NCI-H1694 treated with DMSO at 0.1 percent for 48 hours (cell line): ENCODE measurements at places on chromosomes 6 and 20.

DNA sequence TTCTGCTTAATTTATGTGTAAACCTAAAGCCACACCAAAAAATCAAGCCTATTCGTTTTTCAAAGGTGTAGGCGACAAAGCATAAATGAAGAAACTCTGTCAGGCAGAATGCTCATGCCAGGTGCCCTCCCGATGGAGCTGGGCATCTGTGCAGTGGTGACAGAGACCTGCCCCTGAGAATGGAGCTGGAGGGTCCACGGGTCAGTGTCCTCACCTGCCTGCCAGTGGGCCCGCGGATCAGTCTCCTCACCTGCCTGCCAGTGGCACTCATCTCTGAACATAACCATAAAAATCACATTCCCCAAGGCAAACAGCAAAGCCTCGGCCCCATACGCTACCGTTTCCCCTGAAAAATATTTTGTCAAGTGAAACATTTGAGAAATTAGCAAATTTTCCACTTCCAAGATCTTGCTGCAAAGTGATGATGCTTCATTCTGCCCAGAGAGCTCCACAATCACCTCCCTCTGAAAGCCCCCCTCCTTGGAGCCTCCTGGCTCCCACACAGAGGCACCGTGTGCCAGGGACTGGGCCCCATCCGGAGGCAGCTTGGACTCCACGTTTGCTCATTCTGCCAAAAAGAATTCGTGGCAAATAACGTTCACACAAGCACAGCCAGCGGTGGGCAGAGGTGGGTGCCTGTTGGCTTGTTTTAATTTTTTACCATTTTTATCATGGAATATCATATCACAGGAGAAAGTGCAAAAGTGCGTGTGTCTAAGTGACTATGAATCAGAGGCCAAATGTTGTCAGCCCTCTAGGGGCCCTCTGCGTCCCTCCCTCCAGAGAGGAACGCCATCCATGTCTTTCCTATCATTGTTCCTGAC, 88.8 kb downstream of the YTHDF1 start:
- DNase-seq, result no peak

GRCh38 chr6:14075095-14075503, 42.5 kb upstream of the CD83 start:
- peak; percentile 18 for DNase-seq

GRCh38 chr6:16184551-16184950, 53.8 kb upstream of the GMPR start:
- no peak for DNase-seq

GRCh38 chr6:33696076-33696475, 15.4 kb downstream of the UQCC2 start:
- DNase-seq, result no peak

- no peak for DNase-seq
These were observed 23.9 kb upstream of the YWHAB start for GRCh38 chr20:44861531-44862006.

GRCh38 chr6:158284876-158285655, 27.2 kb upstream of the TULP4 start:
- DNase-seq, result no peak

- no peak for DNase-seq
These were observed 529.5 kb downstream of the PRKN start for GRCh38 chr6:162198076-162198475.

GRCh38 chr6:91812596-91813274, 1225.9 kb upstream of the MAP3K7 start:
- no peak for DNase-seq

GRCh38 chr6:80862756-80863155, 756.3 kb downstream of the BCKDHB start:
- DNase-seq, result no peak

GRCh38 chr6:40715570-40716403, 128.6 kb upstream of the LRFN2 start:
- DNase-seq, result no peak

- DNase-seq, result no peak
These were observed 369.0 kb downstream of the ARHGAP18 start for GRCh38 chr6:129340983-129341382.

- DNase-seq, result no peak
These were observed 92.8 kb upstream of the BTN3A2 start for GRCh38 chr6:26272171-26272637.

DNA sequence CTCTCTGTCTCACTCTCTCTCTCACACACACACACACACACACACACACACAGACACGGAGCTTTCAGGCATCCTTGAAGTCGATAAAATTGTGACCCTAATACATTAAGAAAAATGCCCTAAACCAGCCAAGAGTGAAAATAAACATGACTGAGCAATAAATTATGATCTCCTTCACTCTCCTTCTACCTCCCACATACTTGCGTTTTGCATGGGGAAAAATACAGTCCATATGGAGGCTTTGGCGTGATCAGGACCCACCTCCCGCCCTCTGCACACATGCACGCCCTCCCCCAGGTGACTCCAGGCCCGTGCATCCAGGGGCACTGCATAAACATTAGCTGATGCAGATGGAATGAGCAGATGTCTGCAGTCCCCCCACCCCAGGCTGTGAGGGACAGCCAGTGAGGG, 114.2 kb upstream of the JARID2 start:
- DNase-seq, result peak; percentile 97

- DNase-seq, result no peak
These were observed 3.3 kb downstream of the ENTPD6 start for GRCh38 chr20:25198663-25199383.

DNA sequence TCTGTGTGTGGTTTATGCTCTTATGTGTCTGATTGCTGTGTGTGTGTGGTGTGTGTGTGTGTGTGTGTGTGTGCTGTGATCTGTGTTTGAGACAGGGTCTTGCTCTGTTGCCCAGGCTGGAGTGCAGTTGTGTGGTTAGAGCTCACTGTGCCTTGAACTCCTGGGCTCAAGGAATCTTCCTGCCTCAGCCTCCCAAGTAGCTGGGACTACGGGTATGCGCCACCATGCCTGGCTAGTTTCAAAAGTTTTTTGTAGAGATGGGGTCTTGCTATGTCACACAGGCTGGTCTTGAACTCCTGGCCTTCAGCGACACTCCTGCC, 3.4 kb upstream of the ZNF512B start:
- no peak for DNase-seq

GRCh38 chr20:53899351-53900167, 170.8 kb downstream of the BCAS1 start:
- DNase-seq, result peak; percentile 84

DNA sequence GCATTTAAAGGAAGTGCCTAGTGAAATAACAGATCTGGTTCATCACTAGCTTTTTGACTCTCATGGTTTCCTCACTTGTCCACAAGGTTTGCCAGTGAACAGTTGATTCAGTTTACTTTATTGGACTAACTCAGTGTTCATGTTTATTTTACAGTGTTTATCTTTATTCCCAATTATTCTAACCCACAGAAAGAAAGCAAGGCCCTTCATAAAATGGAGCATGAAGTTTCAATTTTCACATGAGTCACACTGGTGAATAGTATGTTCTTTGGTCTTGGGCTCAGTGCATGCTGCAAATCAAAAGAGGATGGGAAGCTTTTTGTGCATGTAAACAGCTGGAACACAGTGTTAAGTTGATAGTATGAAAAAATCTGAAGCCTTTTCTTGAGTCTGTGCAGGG, 217.6 kb upstream of the HDDC2 start:
- no peak for DNase-seq

GRCh38 chr6:2220154-2220553, 25.3 kb downstream of the GMDS start:
- no peak for DNase-seq

- no peak for DNase-seq
These were observed 53.2 kb upstream of the CEP162 start for GRCh38 chr6:84280639-84281038.

DNA sequence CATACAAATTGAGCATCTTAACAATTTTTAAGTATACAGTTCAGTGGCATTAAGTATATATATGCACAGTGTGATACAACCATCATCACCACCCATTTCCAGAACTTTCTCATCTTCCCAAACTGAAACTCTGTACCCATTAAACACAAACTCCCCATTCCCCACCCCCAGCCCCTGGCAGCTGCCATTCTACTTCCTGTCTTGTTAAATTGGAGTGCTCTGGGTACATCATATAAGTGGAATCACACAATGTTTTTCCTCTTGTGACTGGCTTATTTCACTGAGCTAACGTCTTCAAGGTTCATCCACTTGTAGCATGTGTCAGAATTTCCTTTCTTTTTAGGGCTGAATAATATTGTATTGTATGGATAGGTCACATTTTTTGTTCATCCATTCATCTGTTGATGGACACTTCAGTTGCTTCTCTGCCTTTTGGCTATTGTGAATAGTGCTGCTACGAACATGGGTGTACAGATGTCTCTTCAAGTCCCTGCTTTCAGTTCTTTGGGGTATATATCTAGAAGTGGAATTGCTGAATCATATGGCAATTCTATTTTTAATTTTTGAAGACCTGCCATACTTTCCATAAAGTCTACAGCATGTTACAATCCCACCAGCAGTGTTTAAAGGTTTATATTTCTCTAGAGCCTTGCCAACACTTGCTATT, 19.6 kb upstream of the RREB1 start:
- no peak for DNase-seq

DNA sequence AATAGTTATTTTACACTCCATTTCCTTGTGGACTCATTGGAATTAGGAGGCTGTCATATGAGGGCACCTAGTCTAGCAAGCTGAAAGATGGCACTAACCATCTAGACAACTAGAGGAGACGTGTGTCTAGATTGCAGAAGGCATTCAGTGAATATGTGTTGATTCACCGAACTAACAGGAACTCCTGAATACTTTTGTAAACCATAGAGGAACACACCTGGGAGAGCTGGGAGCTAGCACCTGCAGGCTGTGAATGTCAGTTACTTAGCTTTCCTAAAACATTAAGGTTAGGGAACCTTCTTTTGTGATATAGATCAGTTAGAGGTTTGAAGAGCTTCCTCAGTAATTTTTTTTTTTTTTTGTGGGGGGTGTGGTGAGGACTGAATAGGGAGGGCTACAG, 7.7 kb downstream of the OPN5 start:
- DNase-seq, result no peak

DNA sequence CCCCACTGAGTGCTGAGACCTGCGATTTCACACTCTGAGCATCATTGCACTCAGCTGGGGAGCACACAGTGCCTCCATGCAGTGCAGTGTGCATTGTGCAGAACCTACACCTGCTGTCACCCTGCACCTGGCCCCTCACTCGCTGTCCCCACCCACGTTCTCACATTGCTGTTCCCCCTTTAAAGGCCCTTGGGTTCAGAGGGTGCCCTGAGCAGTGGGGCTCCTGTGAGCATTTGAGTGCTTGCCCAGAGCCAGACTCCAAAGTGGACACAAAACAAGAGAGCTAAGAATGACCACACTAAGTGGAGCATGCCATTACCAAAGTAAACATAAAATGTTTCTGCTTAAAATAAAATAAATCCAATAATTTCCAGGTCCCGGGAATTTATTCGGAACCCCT, 131.0 kb upstream of the CST7 start:
- DNase-seq, result no peak

GRCh38 chr6:107715550-107716321, 108.4 kb downstream of the SCML4 start:
- no peak for DNase-seq

GRCh38 chr6:166252601-166253000, 55.6 kb downstream of the PRR18 start:
- no peak for DNase-seq

GRCh38 chr6:150992703-150993102, 127.2 kb downstream of the MTHFD1L start:
- no peak for DNase-seq

GRCh38 chr6:33857093-33857931, 53.5 kb upstream of the MLN start:
- DNase-seq, result no peak

DNA sequence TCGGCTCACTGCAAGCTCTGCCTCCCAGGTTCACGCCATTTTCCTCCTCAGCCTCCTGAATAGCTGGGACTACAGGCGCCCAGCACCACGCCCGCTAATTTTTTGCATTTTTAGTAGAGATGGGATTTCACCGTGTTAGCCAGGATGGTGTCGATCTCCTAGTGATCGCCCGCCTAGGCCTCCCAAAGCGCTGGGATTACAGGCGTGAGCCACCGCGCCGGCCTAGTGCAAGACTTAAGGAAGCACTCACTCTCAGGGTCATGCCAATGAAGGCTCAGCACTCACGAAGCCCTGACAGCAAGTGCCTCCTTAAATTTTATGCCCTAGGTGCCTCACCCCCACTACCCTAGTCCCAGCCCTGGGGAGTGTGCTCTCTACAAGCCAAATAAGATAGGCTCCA, 4.7 kb upstream of the DOK5 start:
- DNase-seq, result no peak

DNA sequence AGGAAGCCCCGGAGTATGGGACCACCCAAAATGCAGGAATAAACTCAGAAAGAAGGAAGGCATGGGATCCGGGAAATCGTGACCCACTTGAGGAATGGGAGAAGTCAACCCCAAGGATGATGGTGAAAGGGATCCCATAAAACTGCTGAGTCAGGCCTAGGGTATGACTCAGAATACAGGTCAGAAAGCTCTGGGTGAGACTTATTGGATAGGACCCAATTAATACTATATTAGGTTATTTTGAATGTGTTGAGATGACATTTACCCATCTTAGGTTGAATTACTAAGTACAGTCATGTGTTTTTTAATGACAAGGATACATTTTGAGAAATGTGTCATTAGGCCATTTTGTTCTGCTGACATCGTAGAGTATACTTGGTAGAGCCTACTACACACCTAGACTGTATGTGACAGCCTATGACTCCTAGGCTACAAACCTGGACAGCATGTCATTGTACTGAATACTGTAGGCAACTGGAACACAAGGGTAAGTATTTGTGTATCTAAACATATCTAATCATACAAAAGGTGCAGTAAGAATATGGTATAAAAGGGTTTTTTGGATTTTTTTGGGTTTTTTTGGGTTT, 17.1 kb upstream of the HIVEP1 start:
- DNase-seq, result no peak

GRCh38 chr6:119818876-119819275, 469.3 kb upstream of the MAN1A1 start:
- no peak for DNase-seq

GRCh38 chr6:157267109-157267611, 56.2 kb downstream of the TMEM242 start:
- DNase-seq, result no peak

DNA sequence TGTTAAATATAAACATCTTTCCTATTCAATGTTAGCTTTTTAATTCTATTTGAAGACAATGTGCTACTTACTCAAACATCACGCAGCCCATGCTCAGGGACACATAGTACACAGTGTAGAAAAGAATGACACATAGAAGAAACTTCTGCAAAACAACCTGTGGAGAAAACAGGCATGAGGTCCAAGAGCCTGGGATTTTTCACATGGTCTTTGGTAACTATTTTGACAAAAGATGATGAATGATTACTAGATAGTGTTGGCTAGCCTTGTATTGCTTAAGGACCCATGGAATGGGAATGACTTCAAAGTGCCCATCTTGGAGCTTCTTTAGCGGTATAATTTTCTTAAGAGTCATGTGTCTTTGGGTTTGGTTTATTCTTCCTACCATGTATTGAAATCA, 15.4 kb downstream of the TMEM244 start:
- no peak for DNase-seq

DNA sequence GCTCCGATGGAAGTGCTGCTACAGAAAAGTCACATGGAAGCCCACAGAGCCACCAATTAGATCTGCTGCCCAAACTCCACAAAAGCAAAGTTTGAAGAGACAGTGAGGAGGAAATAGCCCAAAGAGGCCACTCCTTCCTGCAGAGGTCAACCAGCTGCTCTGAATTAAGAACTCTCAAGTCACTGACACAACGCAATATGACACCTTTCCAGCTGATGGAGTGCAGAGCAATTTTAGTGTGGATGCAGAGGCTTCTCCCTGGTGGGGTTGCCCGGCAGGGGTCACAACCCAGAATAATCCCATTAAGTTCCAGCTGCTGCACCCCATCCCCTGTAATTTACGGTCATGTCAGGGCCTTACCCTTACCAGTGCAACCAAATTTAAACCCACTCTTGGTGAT, 361.9 kb upstream of the JARID2 start:
- no peak for DNase-seq
